ENCODE measurements at places on chromosomes 5 and 9.

- H3K36me3 ChIP-seq: no peaks in the 10 kb centered on the region
- H3K27ac ChIP-seq: no peak overlapping the region
- H3K4me3 ChIP-seq: no peak overlapping the region
- H3K4me1 ChIP-seq: no peaks in the 10 kb centered on the region
Measured at GRCh38 chr5:1068204-1068894, 43.5 kb downstream of the SLC12A7 start.

GRCh38 chr5:128426090-128426534 lies 111.9 kb downstream of the FBN2 start:
- no peak overlapping the region for H3K4me3 ChIP-seq
- no peak overlapping the region for H3K27ac ChIP-seq
- no peaks in the 10 kb centered on the region for H3K36me3 ChIP-seq
- no peaks in the 10 kb centered on the region for H3K4me1 ChIP-seq

- no peaks in the 10 kb centered on the region for H3K27me3 ChIP-seq
- no peaks in the 10 kb centered on the region for H3K36me3 ChIP-seq
- H3K27ac ChIP-seq: no peak overlapping the region
- no peak overlapping the region for H3K4me3 ChIP-seq
Measured at GRCh38 chr9:109875495-109876129, 95.6 kb downstream of the PALM2AKAP2 start.

- no peak overlapping the region for H3K4me3 ChIP-seq
- no peaks in the 10 kb centered on the region for H3K4me1 ChIP-seq
- no peak for DNase-seq
- no peak overlapping the region for H3K27ac ChIP-seq
- no peaks in the 10 kb centered on the region for H3K27me3 ChIP-seq
- no peaks in the 10 kb centered on the region for H3K36me3 ChIP-seq
Measured at GRCh38 chr5:101532430-101532829, 629.3 kb upstream of the ST8SIA4 start.

GRCh38 chr5:152066784-152067183 lies 142.1 kb upstream of the GLRA1 start:
- DNase-seq: no peak
- no peaks in the 10 kb centered on the region for H3K27me3 ChIP-seq
- no peaks in the 10 kb centered on the region for H3K4me1 ChIP-seq
- no peak overlapping the region for H3K27ac ChIP-seq
- no peak overlapping the region for H3K4me3 ChIP-seq

GRCh38 chr5:85030316-85031084 lies 645.8 kb upstream of the EDIL3 start:
- no peak overlapping the region for H3K27ac ChIP-seq
- no peak overlapping the region for H3K4me3 ChIP-seq
- H3K27me3 ChIP-seq: no peaks in the 10 kb centered on the region
- H3K36me3 ChIP-seq: no peaks in the 10 kb centered on the region

- no peaks in the 10 kb centered on the region for H3K36me3 ChIP-seq
- peaks cover 4% of the 10 kb centered on the region for H3K4me1 ChIP-seq
- H3K27ac ChIP-seq: no peak overlapping the region
- no peak for DNase-seq
Measured at GRCh38 chr9:129435291-129435690, 185.6 kb downstream of the C9orf50 start.

DNA sequence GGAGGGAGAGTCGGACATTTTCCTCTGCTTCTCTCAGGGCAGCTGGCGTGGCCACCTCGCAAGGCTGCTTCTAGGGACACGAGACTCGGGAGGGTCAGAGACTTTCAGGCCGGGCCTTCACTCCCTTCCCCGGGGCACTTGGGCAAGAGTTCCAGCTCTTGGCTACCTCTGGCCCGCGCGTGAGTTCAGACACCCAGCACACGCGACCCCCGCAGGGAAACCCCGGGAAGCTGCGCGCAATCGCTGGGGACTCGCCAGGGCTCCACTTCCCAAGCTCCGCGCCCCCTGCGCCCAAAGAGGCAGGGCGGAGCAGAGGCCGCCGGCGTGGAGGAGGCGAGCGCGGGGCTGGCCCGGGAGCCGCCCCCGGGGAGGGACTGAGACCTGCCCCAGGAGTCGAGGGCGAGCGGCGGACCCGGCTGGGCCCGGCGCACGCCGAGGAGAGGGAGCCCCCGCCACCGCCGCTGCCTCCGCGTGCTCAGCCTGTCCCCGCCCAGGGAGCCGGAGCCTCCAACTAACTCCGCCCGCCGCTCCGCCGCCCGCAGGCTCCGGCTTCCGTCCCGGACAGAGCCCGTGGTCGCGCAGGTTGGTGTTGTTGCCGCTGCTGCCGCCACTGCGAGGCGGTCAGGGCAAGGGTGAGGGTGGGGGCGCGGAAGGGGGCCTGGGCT lies at the start of gene PAM:
Gene PAM (plus strand): TSS at position 539 of the 665 bp plus-strand sequence. CDS start 110,891 bp downstream, outside the sequence.
- no peak for DNase-seq
- no peaks in the 10 kb centered on the region for H3K27me3 ChIP-seq
- H3K36me3 ChIP-seq: no peaks in the 10 kb centered on the region
- H3K27ac ChIP-seq: peak within 1 kb of the TSS; percentile 83

DNA sequence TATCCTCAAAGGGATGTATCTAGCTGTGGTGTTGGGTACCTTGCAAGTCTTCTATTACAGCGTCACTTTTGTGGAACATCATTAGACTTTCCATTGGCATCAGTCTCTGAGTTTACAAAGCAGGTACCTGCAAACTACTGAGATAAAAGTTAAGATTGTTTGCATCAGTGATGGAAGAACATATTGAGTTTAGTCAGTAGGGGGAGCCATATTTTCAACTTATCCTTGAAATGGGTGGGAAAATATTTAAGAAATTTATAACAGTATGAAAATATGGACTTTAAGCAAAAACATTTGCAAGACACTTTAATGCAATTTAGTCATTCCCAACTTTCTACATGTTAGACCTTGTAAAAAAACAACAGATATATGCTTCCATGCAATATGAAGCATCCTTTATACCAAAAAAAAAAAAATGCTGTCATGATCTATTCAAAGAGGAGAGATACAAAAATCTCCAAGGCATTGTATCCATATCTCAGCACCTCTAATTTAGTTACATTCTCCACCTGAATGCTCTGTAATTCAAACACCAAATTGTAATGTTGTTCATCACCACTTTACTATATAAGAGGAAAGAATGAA lies 98.6 kb upstream of the ADAMTS19 start:
- H3K4me3 ChIP-seq: no peak overlapping the region
- no peak for DNase-seq
- peaks cover 16% of the 10 kb centered on the region for H3K4me1 ChIP-seq
- H3K36me3 ChIP-seq: no peaks in the 10 kb centered on the region
- no peak overlapping the region for H3K27ac ChIP-seq

DNA sequence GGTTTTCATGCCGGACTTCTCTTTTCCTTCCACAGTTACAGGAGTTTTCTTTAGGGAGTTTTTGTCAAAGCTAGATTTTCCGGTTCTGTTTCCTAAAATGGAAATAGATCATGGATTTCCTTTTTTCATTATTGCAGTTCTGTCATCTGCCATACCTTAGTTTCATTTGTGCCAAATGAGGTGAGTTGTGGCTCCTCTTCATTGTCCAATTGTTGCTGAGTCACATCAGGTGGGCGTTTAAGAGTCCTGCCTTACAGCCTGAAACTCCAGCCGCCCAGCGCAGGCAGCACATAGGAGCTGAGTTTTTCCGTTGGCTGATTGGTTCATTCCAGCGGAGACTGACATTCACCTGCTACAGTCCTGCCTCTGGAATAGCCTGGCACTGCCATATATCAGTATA lies 14.1 kb downstream of the SLC25A25 start:
- H3K36me3 ChIP-seq: peaks cover 6% of the 10 kb centered on the region
- H3K4me3 ChIP-seq: no peak overlapping the region
- no peaks in the 10 kb centered on the region for H3K27me3 ChIP-seq
- peaks cover 26% of the 10 kb centered on the region for H3K4me1 ChIP-seq

GRCh38 chr5:131366428-131366827 lies 102.6 kb downstream of the CDC42SE2 start:
- H3K27ac ChIP-seq: no peak overlapping the region
- H3K4me1 ChIP-seq: peaks cover 5% of the 10 kb centered on the region
- no peaks in the 10 kb centered on the region for H3K27me3 ChIP-seq
- H3K4me3 ChIP-seq: no peak overlapping the region

DNA sequence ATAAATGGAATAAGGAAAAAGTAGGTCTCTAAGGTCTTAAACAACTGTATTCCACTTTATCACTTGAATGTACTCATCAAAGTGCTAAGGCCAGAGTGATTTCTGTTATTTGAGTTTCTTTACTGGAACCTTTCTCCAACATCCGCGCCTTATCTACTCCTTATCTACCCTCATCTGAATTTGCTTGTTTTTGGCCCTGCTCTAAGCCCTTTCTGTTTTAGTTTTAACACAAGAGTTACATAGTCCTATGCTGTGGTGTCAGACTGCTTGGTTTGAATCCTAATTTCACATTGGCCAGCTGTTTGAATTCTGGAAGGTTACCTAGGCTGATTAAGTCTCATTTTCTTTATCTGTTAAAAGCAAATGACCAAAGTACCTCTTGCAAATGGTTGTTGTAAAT lies 128.3 kb downstream of the PCSK5 start:
- H3K36me3 ChIP-seq: no peaks in the 10 kb centered on the region
- H3K4me3 ChIP-seq: no peak overlapping the region
- no peaks in the 10 kb centered on the region for H3K4me1 ChIP-seq
- H3K27ac ChIP-seq: no peak overlapping the region
- no peak for DNase-seq
- no peaks in the 10 kb centered on the region for H3K27me3 ChIP-seq

- DNase-seq: no peak
- no peak overlapping the region for H3K4me3 ChIP-seq
- H3K27me3 ChIP-seq: no peaks in the 10 kb centered on the region
- no peak overlapping the region for H3K27ac ChIP-seq
- H3K36me3 ChIP-seq: no peaks in the 10 kb centered on the region
Measured at GRCh38 chr5:55036477-55036876, 12.4 kb downstream of the GZMK start.

GRCh38 chr9:14432666-14433350 lies 118.9 kb upstream of the NFIB start:
- no peak overlapping the region for H3K4me3 ChIP-seq
- peaks cover 6% of the 10 kb centered on the region for H3K4me1 ChIP-seq

- DNase-seq: no peak
- H3K36me3 ChIP-seq: no peaks in the 10 kb centered on the region
Measured at GRCh38 chr9:122168356-122168755, 8.6 kb downstream of the MORN5 start.

GRCh38 chr5:67051164-67051563 lies 145.4 kb downstream of the CD180 start:
- DNase-seq: no peak
- no peak overlapping the region for H3K4me3 ChIP-seq
- H3K27ac ChIP-seq: no peak overlapping the region
- no peaks in the 10 kb centered on the region for H3K27me3 ChIP-seq

DNA sequence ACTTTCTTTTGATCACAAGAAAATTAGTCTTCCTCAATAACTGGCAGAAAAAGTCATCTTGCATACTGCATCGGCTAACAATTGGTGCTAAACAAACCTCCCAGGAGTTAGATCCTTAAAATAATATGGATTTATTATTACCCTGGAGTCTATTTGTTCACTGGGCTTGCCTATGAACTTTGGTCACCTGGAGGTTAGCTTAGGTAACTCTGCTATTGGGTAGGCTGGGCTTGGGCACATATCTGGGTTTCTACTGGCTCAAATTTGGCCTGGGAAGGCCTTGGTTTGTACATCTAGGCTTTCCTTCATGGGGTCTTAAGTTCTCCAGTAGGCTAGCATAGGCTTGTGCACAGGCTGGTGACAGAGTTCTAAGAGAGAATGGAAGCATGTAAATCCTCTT lies 279.9 kb downstream of the RASEF start:
- no peaks in the 10 kb centered on the region for H3K4me1 ChIP-seq
- H3K27ac ChIP-seq: no peak overlapping the region
- H3K36me3 ChIP-seq: no peaks in the 10 kb centered on the region
- DNase-seq: no peak
- H3K4me3 ChIP-seq: no peak overlapping the region
- H3K27me3 ChIP-seq: no peaks in the 10 kb centered on the region

DNA sequence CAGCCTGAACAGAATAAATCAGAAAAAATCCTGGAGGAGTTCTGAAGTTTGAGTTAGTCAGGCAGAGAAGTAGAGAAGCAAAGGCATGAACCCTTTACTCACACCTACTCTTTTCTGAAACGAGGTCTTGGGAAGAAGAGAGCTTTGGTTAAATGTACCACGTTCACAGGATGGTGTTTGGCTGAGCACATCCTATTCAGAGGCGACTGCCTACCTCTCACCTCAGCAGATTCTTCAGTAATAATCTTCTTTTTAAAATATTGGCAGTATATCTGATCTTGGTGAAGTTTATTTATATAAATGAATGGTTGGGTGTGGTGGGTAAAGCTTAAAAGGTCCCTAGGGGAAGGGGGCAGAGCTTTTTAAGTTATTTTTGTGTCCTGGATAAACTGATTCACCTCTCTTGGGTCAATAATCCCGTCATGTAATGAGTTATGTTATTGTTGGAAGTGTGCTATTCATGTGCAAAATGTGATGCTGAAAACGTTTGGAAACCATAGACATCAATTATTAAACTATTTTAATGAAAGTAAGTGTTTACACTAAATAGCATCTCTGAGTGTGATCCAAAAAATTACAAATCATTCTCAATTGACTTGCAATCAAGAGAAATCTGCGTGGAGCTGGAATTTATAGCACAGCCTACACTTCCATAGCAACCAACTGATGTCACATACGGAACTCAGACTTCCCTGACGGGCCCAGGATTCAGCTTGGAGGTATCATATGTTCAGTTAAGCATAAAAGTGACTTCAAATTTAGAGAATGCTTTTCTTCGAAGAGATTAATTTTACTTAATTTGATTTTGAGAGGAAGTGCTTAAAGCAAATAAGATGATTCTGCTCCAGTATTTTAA lies 94.3 kb upstream of the EQTN start:
- no peak for DNase-seq
- H3K27ac ChIP-seq: no peak overlapping the region
- H3K27me3 ChIP-seq: no peaks in the 10 kb centered on the region
- H3K4me3 ChIP-seq: no peak overlapping the region
- no peaks in the 10 kb centered on the region for H3K36me3 ChIP-seq

DNA sequence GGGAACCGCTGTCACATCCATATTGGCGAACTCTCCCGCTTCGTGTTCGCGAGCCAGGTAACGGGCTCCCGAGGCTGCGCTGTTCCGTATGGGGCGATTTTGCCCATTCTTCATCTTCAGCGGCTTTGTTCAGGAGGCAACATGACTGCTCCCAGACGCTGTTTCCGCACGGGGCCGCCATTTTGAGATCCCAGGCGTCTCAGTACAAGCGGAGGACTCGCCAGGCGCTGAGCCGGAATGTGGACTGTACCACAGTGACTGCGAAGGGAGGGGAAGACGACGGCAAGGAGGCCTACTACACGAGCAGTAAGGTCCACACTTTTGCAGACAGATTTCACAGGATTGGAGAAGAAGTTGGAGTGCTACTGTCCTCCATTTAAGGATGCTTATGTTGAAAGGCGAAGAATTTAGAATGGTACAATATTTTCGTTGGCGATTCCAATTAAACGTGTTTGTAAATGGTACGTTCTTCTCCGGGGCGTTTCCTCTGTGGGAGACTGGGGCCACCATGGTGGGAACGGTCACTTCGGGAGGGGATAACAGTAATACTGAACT lies 41.6 kb upstream of the ZNF300 start:
- no peaks in the 10 kb centered on the region for H3K27me3 ChIP-seq
- H3K36me3 ChIP-seq: no peaks in the 10 kb centered on the region
- peak overlapping the region; percentile 91 for H3K27ac ChIP-seq
- H3K4me3 ChIP-seq: peak overlapping the region; percentile 79
- DNase-seq: peak; percentile 13

- DNase-seq: no peak
- no peaks in the 10 kb centered on the region for H3K27me3 ChIP-seq
- H3K4me3 ChIP-seq: no peak overlapping the region
Measured at GRCh38 chr5:159965031-159965837, 43.7 kb upstream of the TTC1 start.

Measured in keratinocyte (primary cell).